ENCODE measurements at places on chromosomes 2 and 18.
A peak's percentile ranks its signal among the peaks of the same experiment; 100 is the strongest.

DNA sequence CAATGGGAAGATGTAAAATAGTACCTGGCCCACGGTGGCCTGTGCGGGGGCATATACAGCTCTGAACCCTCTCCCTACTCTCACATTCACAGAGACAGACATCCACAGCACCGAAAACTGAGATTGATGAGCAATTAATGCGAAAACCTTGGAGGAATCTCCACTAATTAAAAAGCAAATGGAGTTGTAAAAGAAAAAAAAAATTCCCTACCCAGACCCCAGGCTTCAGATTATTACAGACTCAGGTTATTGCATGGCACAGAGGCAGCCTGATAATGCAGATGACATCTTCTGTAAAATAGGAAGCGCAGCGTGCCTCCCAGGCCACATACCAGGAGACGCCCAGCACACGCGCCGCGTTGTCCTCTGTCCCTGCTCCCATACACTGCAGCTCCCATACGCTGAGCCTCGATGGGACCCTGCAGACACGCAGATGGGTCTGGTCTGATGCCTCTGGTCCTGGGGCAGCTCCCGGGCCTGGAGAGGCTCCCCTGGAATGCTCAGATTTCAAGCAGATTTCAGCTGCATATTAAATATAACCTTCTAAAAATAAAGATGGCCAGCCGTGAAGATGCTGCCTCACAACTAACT lies 496.1 kb upstream of the MYT1L start:
- H3K36me3 ChIP-seq: no peaks in the 10 kb centered on the region
- no peak overlapping the region for H3K4me3 ChIP-seq
- no peaks in the 10 kb centered on the region for H3K4me1 ChIP-seq
- H3K27ac ChIP-seq: no peak overlapping the region
- peaks cover 9% of the 10 kb centered on the region for H3K27me3 ChIP-seq

DNA sequence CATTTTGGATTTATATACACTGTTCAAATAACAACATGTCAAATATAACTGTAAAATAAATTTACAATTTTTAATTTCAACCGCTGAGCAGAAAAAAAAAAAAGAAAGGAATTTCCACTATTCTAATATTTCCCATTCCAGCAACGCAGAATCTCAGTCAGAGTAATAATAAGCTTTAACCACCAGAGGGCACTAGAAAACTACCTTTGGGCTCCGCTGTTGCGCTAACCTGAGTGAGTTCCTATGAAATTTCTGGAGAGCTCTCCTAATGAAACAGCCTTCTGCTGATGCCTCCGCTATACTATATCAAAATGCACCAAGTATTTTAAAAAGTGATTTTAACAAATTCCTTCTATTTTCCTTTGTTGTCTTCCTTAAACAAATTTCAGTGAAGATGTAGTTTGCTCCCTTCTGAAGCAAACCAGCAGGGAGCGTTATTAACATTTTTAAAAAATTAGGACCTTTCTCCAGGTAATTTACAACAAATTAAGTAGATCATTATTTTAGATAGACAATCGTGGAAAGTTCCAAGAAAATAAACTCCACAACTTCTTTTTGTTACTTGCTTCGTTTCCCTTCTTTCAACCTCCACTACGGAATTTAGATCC lies 23.0 kb downstream of the ERMN start:
- H3K4me3 ChIP-seq: no peak overlapping the region
- no peak overlapping the region for H3K27ac ChIP-seq
- DNase-seq: no peak
- H3K36me3 ChIP-seq: no peaks in the 10 kb centered on the region
- peaks cover 11% of the 10 kb centered on the region for H3K4me1 ChIP-seq

DNA sequence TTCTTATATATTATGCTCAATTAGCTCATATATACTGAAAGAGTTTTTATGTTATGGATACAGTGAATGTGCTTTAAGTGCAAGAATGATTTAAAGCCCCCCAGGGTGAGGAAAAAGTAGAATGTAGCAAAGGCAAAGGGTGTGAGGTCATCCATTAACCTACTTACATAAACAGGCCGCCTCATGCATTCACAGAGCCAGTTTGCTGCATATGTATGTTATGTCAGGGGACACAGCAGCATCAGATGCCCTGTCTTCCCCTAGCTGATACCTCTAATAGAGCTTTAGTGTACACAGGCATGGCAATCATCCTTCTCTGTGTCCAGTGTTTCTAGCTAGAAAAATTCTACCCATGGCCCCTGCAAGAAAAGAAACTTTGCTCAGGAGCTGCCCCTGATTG lies 187.8 kb upstream of the FSHR start:
- H3K4me1 ChIP-seq: no peaks in the 10 kb centered on the region
- H3K36me3 ChIP-seq: no peaks in the 10 kb centered on the region
- H3K27me3 ChIP-seq: no peaks in the 10 kb centered on the region
- H3K4me3 ChIP-seq: no peak overlapping the region
- no peak overlapping the region for H3K27ac ChIP-seq
- DNase-seq: no peak

GRCh38 chr18:76490670-76491472 lies 4.2 kb downstream of the ZNF516 start:
- H3K27ac ChIP-seq: peak overlapping the region; percentile 60
- DNase-seq: peak; percentile 34
- H3K4me3 ChIP-seq: peak overlapping the region; percentile 85

DNA sequence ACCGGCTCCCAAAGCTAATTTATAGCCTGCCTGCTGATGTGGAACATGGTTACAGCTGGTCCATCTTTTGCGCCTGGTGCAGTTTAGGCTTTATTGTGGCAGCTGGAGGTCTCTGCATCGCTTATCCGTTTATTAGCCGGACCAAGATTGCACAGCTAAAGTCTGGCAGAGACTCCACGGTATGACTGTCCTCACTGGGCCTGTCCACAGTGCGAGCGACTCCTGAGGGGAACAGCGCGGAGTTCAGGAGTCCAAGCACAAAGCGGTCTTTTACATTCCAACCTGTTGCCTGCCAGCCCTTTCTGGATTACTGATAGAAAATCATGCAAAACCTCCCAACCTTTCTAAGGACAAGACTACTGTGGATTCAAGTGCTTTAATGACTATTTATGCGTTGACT lies 51.4 kb downstream of the TMEM178A start:
- no peaks in the 10 kb centered on the region for H3K4me1 ChIP-seq
- DNase-seq: no peak
- H3K36me3 ChIP-seq: no peaks in the 10 kb centered on the region
- no peak overlapping the region for H3K27ac ChIP-seq

GRCh38 chr2:151927501-151928221 lies 99.4 kb upstream of the ARL5A start:
- no peak for DNase-seq
- peaks cover 10% of the 10 kb centered on the region for H3K27me3 ChIP-seq
- H3K4me1 ChIP-seq: no peaks in the 10 kb centered on the region
- no peaks in the 10 kb centered on the region for H3K36me3 ChIP-seq
- H3K27ac ChIP-seq: no peak overlapping the region
- H3K4me3 ChIP-seq: no peak overlapping the region

- peaks cover 7% of the 10 kb centered on the region for H3K27me3 ChIP-seq
- H3K27ac ChIP-seq: no peak overlapping the region
- H3K4me3 ChIP-seq: no peak overlapping the region
- DNase-seq: no peak
Measured at GRCh38 chr2:212548455-212548819, 9.8 kb upstream of the ERBB4 start.

DNA sequence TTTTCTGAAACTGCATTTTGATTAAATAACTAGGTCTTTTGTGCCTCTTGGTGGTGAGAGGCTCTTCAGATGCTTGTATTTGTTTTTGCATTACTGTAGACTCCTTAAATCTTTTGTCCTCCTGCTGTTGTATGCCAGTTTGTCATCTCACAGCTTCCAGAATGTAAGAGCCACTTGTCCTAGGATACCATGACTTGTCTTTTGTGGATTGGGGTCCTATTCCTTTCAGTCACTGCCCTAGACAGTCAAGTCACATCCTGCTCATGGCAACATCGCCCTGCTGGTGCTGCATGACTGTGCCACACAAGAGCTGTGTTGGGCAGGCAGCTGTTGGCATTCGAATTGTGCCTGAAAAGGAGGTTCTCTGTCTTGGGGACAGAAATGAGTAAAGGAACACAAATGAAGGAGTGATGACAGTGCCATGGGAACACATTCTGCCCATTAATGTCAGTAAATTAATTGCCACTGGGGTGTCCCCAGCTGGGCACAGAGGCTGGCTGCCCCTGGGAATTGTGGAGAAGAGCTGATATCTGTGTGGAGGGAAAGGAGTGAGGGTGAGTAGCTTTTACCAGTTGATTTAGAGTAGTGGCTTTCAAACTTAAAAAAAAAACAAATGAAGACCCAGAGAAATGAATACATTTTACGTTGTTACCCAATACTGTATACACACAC lies 140.3 kb downstream of the ARL6IP6 start:
- H3K4me1 ChIP-seq: no peaks in the 10 kb centered on the region
- H3K4me3 ChIP-seq: no peak overlapping the region
- H3K27me3 ChIP-seq: no peaks in the 10 kb centered on the region
- no peak for DNase-seq

- peak overlapping the region; percentile 100 for H3K27ac ChIP-seq
- no peaks in the 10 kb centered on the region for H3K27me3 ChIP-seq
- no peak for DNase-seq
- H3K4me3 ChIP-seq: peak overlapping the region; percentile 85
- H3K36me3 ChIP-seq: peaks cover 9% of the 10 kb centered on the region
Measured at GRCh38 chr2:231673348-231673770, 35.0 kb upstream of the PTMA start.

DNA sequence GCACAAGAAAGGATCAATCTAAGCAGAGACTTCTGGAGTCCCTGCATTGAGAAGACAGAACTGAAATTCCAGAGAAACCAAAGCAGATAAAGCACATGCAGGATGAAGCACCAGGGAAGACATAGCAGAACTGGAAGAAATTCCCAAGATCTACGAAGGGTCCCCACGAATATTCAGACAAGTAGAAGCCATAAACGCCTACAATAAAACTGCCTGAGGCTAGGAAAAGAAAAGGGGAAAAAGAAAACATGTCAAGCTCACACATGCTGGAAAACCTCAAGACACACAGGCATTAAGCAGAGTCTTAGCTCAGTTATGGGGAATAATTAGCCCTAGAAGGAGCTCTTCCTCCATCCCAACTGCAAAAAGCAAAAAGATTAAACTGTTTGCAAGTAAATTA lies 171.2 kb downstream of the NBAS start:
- no peak for DNase-seq
- H3K4me3 ChIP-seq: no peak overlapping the region
- H3K27me3 ChIP-seq: no peaks in the 10 kb centered on the region
- H3K27ac ChIP-seq: no peak overlapping the region

- H3K27ac ChIP-seq: no peak overlapping the region
- no peaks in the 10 kb centered on the region for H3K36me3 ChIP-seq
- peaks cover 19% of the 10 kb centered on the region for H3K27me3 ChIP-seq
- H3K4me1 ChIP-seq: no peaks in the 10 kb centered on the region
- DNase-seq: no peak
Measured at GRCh38 chr2:217599906-217600305, 402.9 kb downstream of the TNS1 start.

GRCh38 chr2:128538396-128538795 lies 219.7 kb upstream of the HS6ST1 start:
- H3K36me3 ChIP-seq: no peaks in the 10 kb centered on the region
- no peak for DNase-seq
- no peaks in the 10 kb centered on the region for H3K4me1 ChIP-seq

GRCh38 chr2:14654835-14655282 lies 22.3 kb downstream of the LRATD1 start:
- no peaks in the 10 kb centered on the region for H3K4me1 ChIP-seq
- no peak for DNase-seq
- no peak overlapping the region for H3K4me3 ChIP-seq
- H3K27ac ChIP-seq: no peak overlapping the region

GRCh38 chr2:6787376-6787775 lies 78.3 kb downstream of the CMPK2 start:
- H3K4me3 ChIP-seq: no peak overlapping the region
- no peaks in the 10 kb centered on the region for H3K36me3 ChIP-seq
- H3K27me3 ChIP-seq: peaks cover 3% of the 10 kb centered on the region

DNA sequence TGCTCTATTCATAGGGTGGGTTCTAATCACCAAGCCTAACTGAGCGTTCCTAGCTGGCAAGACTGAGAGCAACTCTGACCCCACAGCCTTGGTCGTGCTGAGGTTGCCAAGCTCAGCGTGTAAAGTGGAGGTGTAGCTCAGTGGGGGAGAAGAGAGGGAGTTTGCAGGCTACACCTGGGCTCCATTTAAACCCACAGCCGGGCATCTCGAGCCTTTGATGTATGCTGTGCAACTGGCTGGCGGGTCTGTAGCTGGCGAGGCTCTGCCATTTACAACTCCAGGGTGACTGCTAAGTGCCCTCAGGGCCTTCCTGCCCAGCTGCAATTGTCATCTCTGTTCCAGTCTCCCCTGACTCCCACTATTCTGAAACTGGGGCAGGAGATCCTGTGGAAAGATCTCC lies 20.0 kb upstream of the CHRNA1 start:
- peaks cover 1% of the 10 kb centered on the region for H3K4me1 ChIP-seq
- peaks cover under 1% of the 10 kb centered on the region for H3K27me3 ChIP-seq
- no peaks in the 10 kb centered on the region for H3K36me3 ChIP-seq
- no peak overlapping the region for H3K27ac ChIP-seq
- DNase-seq: no peak

- peaks cover 18% of the 10 kb centered on the region for H3K27me3 ChIP-seq
- no peak for DNase-seq
- H3K36me3 ChIP-seq: no peaks in the 10 kb centered on the region
- no peak overlapping the region for H3K27ac ChIP-seq
- no peak overlapping the region for H3K4me3 ChIP-seq
Measured at GRCh38 chr18:8448130-8448529, 161.1 kb upstream of the RAB12 start.

GRCh38 chr2:220775856-220776488 lies 796.1 kb downstream of the EPHA4 start:
- H3K27ac ChIP-seq: no peak overlapping the region
- no peak for DNase-seq
- H3K36me3 ChIP-seq: no peaks in the 10 kb centered on the region
- no peaks in the 10 kb centered on the region for H3K27me3 ChIP-seq
- H3K4me3 ChIP-seq: no peak overlapping the region

DNA sequence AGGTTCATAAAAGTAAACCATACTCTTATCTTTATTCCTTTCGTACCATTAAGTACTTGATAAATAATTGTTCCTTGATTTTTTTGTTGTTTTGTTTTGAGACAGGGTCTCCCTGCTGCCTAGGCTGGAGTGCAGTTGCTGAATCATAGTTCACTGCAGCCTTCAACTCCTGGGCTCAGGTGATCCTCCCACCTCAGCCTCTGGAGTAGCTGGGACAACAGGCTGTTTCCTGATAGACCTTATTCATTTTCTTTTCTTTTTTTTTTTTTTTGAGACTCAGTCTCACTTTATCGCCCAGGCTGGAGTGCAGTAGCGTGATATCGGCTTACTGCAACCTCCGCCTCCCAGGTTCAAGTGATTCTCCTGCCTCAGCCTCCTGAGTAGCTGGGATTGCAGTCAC lies 5.5 kb downstream of the KCNG3 start:
- H3K4me3 ChIP-seq: no peak overlapping the region
- no peak overlapping the region for H3K27ac ChIP-seq
- DNase-seq: no peak

DNA sequence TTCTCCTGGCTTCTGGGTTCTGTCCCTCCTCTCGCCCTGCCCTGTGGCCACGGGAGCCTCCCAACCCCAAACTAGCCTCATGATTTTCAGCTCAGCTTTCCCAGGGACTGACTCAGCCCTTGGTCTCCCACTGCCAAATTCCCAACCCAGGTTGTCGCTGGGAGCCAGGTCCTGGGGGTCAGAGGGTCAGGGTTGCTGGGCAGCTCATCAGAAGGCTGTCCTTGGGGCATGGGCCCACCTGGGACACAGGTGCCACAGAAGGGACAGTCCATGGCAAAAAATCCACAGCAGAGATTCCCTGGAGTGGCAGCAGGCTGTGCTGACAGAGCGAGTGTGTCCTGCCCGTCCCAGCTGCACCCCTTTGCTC lies 180.4 kb downstream of the TWIST2 start:
- H3K4me3 ChIP-seq: no peak overlapping the region
- no peak for DNase-seq
- no peaks in the 10 kb centered on the region for H3K4me1 ChIP-seq
- H3K27me3 ChIP-seq: peaks cover 21% of the 10 kb centered on the region
- no peaks in the 10 kb centered on the region for H3K36me3 ChIP-seq

Measured in stimulated activated naive B cell treated with anti-CD40 and anti-IgM and Interleukin-4, amounts not matched to agents 10 μg/mL and 1 μg/mL and 100 μg/mL, for 72 hours (primary cell).